Iris pigment epithelial cell (primary cell): ENCODE measurements at places on chromosomes 11 and 22.

GRCh38 chr22:19173047-19174035 is 5.2 kb downstream of the SLC25A1 start:
- DNase-seq = no peak

DNA sequence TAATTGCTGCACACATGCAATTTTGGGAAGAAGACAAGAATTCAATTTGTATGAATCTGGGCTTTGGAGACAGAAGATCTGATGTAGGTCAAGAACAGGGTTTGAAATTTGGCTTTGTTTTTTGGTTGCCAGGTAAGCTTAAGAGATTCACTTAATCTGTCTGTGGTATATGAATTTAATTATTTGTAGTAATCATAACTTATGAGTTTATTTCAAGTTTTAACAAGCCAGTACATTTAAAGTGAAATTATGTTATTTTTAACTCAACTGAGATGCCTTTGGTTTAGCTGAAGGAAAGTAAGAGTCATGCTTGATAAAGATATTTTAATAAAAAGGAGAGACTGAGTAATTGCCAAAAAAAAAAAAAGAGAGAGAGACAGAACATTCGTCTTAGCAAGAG is 384.1 kb downstream of the LUZP2 start:
- DNase-seq = no peak

DNA sequence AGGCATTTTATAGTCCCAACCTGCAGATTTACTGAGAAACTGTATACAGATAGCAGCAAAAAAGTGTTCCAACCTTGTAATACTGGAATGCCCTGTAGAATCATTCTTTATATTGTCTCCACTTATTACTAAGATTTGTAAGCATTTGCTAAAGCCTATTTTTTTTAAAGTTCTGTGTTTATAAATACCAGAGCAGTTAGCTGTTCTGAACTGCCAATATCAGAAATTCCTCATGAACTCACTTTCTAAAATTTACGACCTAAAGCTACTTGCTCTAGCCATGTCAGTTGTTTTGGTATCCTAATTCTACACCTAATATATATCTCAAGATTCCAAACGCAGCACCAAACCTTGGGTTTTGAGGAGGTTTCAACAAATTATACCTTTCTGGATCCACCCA is 103.2 kb downstream of the C11orf65 start:
- DNase-seq = peak; percentile 71

GRCh38 chr22:24592851-24593558 is at the start of gene LRRC75B:
LRRC75B (minus strand) TSS chr22:24593073; CDS start chr22:24593039, 34 bp downstream.
- DNase-seq = peak; percentile 85

DNA sequence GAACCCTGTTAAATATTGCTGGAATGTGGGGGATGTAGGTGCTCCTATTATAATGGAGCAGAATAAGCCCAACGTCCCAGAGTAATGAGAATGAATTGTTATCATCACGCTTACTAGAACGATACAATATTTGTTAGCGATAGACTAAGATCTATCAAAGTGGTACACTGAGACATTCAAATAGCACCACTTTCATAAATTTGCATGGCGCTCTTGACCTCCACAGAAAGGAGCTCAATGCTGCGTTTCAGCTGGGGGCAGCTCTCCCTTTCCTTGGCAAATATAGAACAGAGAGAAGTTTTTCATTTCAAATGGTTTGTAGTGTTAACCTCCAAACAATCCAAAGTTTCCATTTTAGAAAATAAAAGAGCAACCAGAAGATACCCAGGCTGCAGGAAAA is 38.2 kb upstream of the BLID start:
- no peak for DNase-seq

DNA sequence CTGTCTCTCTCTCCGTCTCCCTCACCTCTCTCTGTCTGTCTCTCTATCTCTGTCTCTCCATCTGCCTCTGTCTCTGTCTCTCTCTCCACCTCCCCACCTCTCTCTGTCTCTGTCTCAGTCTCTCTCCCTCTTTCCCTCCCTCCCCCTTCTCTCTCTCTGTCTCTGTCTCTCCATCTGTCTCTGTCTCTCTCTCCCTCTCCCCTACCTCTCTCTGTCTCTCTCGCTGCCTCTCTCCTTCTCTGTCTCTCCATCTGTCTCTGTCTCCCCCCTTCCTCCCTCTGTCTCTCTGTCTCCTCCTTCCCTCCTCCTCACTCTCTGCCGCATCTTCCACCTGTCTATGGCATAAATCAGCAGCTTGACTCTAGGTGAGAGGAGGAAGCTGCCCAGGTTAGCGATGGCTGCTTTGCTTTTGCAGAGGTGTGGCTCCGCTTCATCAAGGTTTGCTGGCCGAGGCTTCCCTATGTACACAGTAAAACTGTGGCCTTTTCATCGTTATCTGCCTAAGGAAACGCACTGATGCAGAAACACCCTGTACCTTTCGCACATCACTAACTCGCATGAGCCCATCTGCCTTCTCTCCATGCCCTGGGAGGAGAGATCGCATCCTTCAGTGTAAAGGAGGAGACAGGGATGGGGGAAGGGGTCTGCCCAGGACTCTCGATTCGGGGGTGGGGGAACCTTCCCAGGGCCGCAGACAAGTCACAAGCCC is 44.5 kb downstream of the ANO1 start:
- DNase-seq = no peak

DNA sequence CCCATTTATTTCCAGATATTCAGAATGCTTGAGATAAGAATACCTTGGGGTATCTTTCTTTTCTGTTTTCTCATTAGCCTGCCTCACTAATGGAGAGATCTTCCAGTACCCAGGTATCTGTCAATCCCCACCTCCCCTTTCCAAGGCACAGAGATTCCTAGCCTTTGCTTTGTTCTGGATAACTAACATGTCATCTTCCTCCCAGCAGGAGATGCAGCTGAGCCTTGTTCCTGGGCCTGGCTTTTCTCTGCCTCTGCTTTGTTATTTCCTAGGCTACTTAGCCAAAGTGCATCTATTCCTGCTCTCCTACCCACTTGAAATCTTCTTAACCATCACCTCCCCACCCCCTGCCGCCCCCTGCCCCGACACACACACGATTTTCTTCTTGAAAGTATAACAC is 297.1 kb downstream of the NELL1 start:
- DNase-seq = no peak

- DNase-seq = no peak
Measured at GRCh38 chr11:118006153-118006534, 19.9 kb downstream of the IL10RA start.

GRCh38 chr11:115455613-115456012 is 48.6 kb downstream of the CADM1 start:
- DNase-seq = no peak

DNA sequence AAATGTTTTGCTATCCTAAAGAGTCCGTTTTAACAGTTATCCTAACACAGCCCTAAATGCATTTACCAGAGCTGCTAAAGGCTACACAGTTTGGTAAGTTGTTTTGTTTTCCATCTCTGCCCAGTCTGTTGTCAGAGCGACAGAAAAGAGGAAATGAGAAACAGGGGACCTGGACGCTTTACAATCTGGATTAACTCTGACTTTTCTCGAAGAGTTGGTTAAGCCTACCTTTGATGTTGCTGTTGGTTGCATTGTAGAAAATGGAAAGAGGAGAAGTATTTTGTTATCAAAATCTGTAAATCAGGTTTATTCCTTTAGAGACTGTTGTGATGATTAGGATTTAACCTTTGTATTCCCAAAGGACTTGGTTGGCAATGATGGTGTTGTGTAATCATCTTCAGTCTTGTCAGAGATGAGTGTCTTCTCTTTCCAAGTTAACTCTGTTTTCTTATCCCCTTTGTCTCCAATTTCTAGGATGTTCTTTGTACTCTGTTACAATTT is 481 bp downstream of the ANGPTL5 start:
- DNase-seq = peak; percentile 39

- no peak for DNase-seq
Measured at GRCh38 chr11:55967914-55968313, 1.8 kb downstream of the OR10AG1 start.

DNA sequence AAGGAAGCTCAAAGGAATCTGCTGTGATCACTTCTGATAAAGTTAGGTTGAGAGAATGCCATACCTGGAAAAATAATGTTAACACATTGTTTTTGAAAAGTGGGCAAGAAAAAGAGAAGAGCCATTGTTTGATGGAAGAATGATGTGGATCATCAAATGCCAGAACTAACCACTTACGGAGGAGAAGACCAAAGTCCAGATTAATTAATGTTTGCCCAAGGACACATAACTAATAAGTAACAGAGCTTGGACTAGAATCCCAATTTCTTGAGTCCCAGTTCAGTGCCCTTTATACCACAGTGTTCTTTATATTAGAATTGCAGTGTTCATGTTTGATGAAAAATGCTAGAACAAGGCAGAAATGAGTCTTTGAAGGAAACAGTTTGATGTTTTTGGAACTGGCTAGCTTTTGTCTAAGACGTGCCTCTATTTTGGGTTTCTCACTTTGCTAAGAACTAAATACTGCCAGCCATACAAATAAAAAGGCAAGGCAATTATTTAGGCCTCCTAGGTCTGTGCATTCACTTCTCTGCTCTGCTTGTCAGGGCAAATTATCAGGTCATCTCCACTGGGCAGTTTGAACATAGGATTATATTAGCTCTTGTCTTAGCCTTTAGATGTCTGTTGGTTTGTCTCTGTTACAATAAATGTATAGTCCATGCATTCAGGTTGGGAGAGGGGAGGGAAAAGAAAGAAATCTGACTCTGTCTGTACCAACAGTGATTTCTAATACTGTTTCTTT is 72.3 kb downstream of the TRIM44 start:
- no peak for DNase-seq

DNA sequence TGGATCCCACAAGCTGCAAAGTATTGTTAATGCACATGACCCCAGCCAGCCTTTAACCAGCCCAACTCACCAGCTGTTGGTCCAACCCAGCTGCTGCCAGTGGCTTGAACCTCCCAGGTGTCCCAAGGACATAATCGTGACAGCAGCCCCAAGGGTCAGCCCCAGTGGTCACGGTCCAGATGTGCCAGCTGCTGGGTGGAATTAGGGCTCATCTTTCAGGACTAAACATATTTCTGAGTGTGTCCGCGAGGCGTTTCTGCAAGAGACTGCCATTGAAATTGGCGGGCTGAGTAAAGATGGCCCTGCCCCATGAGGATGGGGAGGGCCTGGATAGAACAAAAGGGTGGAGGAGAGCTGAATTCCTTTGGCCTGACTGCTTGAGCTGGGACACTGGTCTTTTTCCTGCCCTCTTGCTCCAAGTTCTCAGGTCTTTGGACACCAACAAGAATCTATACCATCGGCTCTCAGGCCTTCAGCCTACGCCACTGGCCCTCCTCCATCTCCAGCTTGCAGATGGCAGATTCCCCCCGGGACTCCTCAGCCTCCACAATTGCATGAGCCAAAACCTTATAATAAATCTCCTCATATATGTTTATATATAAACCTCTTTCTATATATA is 240.2 kb downstream of the MN1 start:
- DNase-seq = no peak
